ENCODE measurements at places on chromosomes 5 and 9.
A peak's percentile ranks its signal among the peaks of the same experiment; 100 is the strongest.

DNA sequence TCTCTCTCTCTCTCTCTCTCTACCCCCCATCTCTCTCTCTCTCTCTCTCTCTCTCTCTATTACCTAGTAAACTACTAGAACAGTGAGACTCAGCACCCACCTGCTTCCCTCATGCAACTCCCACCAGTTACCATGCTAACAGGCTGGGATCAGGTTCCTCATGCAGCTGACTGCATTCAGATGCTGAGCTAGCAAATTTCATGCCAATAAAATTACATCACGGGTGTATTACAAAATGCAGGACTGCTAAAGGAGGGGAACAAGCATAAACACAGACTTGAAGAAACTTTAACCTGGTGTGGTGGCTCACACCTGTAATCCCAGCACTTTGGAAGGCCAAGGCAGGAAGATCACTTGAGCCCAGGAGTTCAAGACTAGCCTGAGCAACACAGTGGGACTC, 76.0 kb downstream of the CEMIP2 start:
- no peak for DNase-seq

GRCh38 chr9:95505717-95506427, 10.9 kb downstream of the PTCH1 start:
- DNase-seq, result peak; percentile 69

DNA sequence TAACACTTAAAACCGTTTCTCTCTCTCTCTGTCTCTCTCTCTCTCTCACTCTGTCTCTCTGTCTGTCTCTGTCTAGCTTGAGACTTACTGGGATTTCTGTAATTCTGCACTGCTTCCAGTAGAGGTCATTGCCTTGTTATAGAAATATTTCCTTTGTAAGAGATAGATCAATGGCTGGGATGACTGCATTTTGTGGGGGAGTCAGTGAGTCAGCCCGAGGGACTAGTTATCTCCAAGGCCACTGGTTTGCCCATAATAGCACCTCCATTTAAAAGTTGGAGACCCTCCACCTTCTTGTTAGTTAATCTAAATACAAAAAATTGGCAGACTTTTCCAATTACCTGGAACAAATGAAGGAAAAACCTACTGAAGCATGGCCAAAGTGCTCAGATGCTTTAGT, 547.2 kb downstream of the LRRC70 start:
- DNase-seq, result peak; percentile 23

GRCh38 chr9:122015170-122015821, 77.8 kb downstream of the TTLL11 start:
- DNase-seq, result no peak

GRCh38 chr5:168984135-168984675, 316.7 kb downstream of the SLIT3 start:
- DNase-seq, result no peak

- no peak for DNase-seq
Measured at GRCh38 chr5:56350597-56351170, 117.6 kb upstream of the ANKRD55 start.

DNA sequence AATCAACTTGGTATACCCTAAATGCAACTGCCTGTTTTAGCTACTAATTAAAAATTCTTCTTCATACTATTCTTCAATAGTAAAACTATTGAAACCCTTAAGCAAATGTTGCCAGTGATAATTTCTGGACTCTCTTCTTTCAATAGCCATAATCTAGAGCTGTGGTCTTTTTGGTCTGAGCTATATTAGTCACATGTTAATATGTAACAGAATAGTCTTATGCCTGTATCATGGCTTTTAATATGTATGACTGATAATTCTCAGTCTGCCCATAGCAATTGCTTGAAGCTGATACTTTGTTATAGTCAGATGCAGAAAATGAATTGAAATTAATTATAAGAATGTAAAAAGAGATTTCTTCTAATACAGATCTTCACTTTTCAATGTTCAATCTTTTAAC, 1871.9 kb upstream of the CDH6 start:
- DNase-seq, result no peak

DNA sequence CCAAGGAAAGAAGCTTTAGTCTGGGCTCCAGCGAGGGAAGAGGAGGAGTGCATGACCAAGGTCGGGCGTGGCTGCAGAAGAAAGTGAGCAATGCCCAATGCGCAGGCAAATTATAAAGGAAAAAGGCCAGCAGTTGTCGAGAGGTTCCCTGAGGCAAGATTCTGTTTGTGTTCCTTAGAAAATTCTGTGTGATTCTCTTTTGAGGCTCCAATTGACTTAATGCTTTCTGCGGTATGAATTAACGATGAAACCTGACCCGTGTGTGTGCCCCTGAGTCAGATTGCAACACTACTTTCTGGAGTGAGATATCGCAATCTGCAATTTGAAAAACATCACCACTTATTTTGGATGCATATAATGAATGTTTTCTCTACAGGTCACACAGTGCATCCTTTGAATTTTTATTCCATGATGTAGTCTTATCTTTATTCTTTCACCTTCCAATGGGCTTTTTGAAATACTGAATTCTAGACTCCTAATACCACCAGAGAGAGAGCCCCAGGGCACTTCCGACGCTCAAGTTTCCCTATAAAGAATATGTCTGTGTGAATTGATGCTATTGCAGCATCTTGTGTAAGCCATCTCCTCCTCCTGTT, 117.9 kb upstream of the IL6ST start:
- no peak for DNase-seq

All from retina (tissue), 1 donor.